ENCODE measurements at places on chromosomes 11 and 22. TPM values are rescaled to one million over a fixed set of nuclear protein-coding genes. Genes with fewer than 3 reads are reported as not detected.

GRCh38 chr11:70018816-70019215 is 59.3 kb upstream of the ANO1 start:
- DNase-seq: no peak

DNA sequence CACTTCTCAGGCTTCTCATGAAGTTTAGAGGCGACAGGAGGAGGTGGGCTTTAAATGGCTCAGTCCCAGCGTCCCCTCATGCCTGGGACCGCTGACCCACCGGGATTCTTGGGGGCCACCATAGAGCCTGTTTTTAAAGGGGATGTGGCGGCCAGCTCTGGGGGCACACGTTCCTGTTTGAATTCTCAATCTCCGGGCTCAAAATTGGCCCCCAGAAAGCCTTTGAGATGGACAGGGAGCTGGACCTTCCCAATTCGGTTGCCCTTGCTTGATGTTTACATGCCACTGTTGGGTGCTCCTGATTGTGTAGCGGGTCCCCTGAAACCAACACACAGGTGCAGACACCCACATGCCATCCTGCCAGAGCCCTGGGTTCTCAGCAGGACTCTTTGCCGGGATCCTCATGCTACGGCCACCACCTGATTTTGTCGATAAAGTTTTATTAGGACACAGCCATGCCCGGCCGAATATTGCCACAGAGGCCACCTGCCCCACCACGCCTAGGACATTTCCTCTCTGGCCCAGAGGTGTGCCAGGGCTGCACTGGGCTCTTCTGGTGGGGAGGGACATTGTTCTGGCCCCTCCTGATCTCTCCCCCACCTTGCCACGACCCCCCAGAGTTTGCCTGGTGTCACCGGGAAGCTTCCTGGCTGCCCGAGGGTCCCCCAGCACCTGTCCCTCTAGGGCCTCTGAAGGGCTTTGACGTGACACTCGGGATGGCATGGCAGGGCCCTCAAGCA is 71.6 kb downstream of the KCNQ1 start:
- peak; percentile 22 for DNase-seq

KRTAP5-1 gene
- not detected for total RNA-seq

F2 gene
- not detected for total RNA-seq

C11orf86 gene
- total RNA-seq: not detected

ABTB2 gene
- 14.1 TPM for total RNA-seq

All from right cardiac atrium (tissue), 5 donors.